Small intestine (tissue), 16 donors: ENCODE measurements at places on chromosomes 5 and 9.

DNA sequence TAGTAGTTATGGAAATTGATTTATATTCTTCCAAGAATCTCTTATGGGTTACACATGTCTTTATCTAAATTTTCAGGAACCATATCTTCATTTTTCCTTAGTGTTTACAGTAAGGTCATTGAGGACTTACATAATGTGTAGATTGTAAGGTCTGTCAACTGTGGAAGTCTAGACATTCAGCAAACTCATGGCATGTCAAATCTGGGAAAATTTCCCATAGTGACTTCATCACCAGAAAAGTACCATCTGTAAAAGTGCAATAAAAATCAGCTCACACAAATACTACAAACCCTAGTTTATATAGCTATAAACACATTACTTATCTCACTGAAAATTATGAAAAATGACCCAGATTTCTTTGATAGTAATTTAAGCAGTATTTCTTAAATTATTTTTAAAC lies 419.4 kb downstream of the MTRR start:
- DNase-seq: no peak

GRCh38 chr5:150062216-150062922 lies 24.0 kb downstream of the CSF1R start:
- no peak for DNase-seq

- no peak for DNase-seq
These were observed 5.9 kb upstream of the ACSL6 start for GRCh38 chr5:132017316-132017715.

GRCh38 chr5:38591523-38591849 lies 35.0 kb upstream of the LIFR start:
- no peak for DNase-seq

DNA sequence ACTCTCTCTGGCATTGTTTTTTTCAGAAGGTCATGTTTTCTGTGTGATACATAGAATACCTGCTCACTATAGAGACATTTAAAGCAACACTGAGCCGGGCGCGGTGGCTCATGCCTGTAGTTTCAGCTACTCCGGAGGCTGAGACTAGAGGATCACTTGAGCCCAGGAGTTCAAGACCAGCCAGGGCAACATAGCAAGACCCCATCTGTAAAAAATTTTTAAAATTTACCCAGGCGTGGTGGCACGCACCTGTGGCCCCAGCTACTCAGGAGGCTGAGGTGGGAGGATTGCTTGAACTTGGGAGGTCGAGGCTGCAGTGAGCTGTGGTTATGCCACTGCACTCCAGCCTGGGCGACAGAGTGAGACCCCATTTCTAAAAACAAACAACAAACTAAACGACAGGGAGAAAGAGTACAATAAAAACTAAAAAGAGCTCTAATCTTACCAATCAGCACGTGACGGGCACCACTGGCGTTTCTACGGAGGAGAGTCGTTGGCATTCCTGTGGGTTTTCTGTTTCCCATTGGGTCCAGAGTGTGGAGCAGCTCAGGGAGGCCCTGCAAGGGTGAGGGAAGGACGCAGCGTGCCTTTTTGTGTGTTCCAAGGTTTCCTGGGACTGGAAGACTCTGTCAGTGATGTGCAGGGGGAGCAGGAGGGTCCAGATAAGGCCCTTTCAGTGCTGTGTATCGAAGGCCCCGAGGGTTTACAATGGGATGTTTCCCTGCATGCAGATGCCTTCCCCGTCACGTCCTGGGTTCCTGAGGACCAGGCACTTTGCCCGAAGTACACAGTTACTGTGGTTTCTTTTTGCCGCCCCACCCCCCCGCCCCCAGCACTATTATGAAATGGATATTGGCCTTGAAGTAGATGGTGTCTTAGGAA lies 7.2 kb upstream of the RNU6ATAC start:
- no peak for DNase-seq
